ENCODE measurements at places on chromosomes 13 and 19.
A peak's percentile ranks its signal among the peaks of the same experiment; 100 is the strongest.

- DNase-seq, result no peak
Measured at GRCh38 chr13:101869553-101869952, 417.1 kb downstream of the ITGBL1 start.

- DNase-seq, result no peak
Measured at GRCh38 chr13:75415694-75416093, 66.3 kb downstream of the TBC1D4 start.

GRCh38 chr19:20662421-20663105 lies 1.2 kb upstream of the ZNF626 start:
- DNase-seq, result no peak

GRCh38 chr19:1481224-1481892 lies 2.3 kb upstream of the C19orf25 start:
- DNase-seq, result no peak

DNA sequence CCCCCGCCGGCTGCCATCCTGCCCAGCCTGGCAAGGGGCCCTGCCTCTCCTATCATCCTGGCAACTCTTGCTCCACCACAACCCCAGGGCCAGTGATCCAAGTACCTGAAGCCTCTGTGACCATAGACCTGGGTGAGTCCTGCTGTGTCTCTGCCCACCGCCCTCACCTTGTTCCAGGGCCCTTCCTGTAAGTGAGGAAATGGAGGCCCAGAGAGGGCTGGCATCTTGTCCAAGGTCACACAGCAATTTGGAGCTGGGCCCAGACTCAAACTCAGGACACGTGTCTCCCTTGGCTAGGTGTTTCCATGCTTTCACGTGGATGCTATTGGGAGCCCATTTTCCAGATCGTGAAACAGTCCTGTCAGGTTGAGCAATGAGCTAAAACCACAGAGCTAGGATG lies 3.7 kb downstream of the CREB3L3 start:
- no peak for DNase-seq

- no peak for DNase-seq
Measured at GRCh38 chr19:5309438-5310204, 31.0 kb downstream of the PTPRS start.

DNA sequence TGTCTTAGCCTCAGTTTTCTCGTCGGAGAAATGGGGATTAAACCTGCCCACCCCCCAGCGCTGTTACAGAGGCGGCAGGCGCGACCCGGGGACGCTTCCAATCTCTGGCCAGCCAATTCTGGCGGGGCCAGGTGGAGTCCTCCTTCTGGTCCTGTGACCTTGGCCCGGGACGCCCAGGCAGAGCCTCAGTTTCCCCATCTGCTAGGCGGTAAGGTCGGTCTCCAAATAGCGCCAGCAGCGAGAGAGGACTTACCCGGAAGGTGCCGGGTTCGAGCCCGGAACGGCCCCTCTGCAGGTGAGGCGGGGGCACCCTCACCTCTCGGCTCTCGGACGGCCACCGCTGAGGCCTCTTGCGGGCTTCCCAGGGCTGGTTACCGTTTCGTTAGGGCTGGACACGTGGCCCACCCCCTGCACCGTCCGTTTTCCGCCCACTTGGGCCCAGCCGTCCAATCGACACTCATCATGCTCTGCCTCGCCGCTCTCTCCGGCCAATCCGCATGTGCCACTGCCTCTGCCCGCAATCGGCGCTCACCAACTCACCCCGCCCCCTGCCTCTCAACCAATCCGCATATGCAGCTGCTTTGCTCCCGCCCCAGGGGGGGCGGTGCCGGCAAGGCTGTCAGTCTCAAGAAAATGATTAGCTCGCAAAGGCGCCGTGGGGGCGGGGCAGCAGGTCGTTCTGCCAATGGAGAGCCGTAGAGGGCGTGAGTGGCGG lies at the start of gene ISOC2:
Gene ISOC2, minus strand, starts transcription at position 384 of the 715 bp plus-strand sequence. CDS start 5,156 bp downstream, outside the sequence.
- DNase-seq, result peak; percentile 100

GRCh38 chr19:16262618-16263017 lies 62.0 kb upstream of the KLF2 start:
- DNase-seq, result no peak

DNA sequence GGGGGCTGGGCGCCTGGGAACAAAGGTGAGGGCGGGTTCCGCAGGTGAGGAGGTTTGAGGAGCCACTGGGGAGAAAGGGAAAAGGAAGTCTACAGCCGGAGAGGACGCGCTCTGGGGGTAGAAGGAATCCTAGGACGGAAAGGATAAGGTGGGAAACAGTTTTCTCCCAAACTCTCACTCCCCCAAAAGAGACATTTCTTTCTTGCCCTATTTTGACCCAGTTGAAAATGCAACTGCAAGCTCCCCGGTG lies 651 bp upstream of the POLR1D start:
- DNase-seq, result no peak

DNA sequence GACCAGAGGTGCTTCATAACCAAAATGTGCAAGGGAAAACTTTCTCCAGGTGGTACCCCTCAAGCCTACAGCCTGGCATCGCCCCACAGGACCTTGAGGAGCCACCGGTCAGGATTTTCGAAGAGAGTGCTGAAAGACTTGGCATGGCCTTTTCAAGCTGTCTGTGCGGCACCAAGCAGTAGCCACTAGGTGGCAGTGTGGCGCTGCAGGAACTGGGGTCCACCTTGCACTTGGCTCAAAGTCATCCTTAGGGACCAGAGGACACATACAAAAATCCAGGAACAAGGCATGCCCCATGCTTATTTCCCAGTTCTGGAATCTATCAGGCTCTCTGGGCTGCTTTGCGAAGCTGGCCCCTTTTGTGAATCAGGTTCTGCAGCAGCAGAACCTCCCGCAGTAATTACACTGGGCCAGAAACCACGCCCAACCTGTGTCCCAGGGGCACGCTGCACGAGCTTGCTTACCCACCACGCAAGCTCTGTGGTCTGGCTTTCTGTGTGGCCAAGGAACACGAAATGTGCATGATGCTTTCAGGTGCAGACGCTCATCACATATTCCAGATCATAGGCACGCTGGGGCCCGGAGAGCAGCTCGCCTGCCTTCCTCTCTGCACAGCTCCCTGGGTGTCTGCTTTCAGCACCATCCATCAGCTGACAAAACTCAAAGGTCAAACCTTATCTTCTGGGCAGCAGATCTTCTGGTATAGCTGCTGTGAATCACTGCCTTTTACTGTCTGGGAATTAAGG lies 87.2 kb downstream of the SLC7A1 start:
- DNase-seq, result peak; percentile 69

Data from activated CD4-positive, alpha-beta T cell treated with anti-CD3 and anti-CD28 coated beads, Interleukin-2, amount 50 U/mL, for 16 hours (primary cell).